OCI-LY7 (cell line): ENCODE measurements at places on chromosomes 1 and 21. TPM values are rescaled to one million over a fixed set of nuclear protein-coding genes. Genes with fewer than 3 reads are reported as not detected.

GRCh38 chr1:243708210-243708609 is 141.8 kb downstream of the AKT3 start:
- no peak for DNase-seq

- DNase-seq = no peak
These were observed 7.1 kb downstream of the FOXO6 start for GRCh38 chr1:41368366-41368765.

DNA sequence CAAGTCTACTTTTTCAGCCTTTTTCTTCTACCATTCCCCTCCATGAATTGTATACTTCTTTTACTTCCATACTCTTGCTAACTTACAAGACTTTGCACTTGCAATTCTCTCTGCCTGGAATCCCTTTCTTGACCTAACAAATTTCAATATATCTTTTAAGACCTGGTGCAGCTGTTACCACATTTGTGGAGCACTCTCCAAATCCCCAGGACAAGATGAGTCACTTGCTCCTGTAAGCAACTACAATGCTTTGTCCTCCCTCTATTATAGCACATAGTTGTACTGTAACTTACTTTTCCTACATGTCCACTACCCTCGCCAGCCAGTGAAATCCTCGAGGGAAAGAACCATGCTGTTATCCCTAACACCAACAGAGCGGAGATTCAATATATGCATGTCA is 43.1 kb downstream of the WARS2 start:
- no peak for DNase-seq

DNA sequence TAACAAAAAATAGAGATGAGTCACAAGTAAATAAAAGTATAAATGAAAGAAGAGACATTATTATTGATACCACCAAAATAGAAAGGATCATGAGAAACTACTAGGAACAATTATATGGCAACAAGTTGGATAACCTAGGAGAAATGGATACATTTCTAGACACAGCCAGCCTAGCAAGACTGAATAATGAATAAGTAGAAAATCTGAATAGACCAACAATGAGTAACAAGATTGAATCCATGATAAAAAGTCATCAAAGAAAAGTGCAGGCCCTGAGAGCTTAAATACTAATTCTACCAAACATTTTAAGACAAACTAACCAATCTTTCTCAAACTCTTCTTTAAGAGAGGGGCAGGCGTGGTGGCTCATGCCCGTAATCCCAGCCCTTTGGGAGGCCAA is 538.6 kb upstream of the PBX1 start:
- DNase-seq = no peak

DNA sequence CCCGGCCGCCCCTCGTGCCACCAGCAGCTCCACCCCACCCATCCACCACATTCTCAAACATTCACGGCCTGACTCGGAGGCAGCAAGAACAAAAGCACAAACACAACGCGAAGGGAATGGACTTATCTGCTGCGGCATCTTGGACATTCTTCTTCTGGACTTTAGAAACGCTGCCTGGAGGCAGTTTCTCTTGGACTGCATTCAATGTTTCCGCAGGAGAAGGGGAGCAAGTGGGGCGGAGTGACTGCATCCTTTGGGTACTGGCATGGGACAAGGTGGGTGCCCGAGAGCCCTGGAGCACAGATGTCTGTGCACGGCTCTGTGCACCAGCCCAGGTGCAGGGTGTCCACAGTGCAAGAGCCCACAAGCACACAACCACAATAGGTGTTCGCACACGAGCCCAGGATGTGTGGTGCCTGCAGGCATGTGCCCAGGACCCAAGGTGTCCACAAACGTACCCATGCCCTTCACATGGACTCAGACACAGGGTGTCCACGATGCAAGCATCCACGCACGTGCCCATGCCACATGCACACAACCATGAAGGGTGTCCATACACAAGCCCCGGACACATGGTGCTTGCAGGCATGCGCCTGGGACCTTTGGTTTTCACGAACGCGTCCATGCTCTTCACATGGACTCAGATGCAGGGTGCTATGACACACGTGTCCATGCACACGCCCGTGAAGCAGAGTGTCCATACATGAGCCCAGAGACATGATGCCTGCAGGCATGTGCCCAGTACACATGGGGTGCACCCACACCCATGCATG is 53.6 kb downstream of the WNT9A start:
- no peak for DNase-seq

- no peak for DNase-seq
These were observed 6.8 kb downstream of the HAO2 start for GRCh38 chr1:119375366-119375765.

GRCh38 chr1:231606712-231607111 is 19.9 kb upstream of the DISC1 start:
- DNase-seq = no peak

GRCh38 chr1:229410692-229411433 is 23.0 kb downstream of the ACTA1 start:
- DNase-seq = no peak

GRCh38 chr1:13643017-13643416 is 57.0 kb upstream of the PRDM2 start:
- DNase-seq = no peak

DNA sequence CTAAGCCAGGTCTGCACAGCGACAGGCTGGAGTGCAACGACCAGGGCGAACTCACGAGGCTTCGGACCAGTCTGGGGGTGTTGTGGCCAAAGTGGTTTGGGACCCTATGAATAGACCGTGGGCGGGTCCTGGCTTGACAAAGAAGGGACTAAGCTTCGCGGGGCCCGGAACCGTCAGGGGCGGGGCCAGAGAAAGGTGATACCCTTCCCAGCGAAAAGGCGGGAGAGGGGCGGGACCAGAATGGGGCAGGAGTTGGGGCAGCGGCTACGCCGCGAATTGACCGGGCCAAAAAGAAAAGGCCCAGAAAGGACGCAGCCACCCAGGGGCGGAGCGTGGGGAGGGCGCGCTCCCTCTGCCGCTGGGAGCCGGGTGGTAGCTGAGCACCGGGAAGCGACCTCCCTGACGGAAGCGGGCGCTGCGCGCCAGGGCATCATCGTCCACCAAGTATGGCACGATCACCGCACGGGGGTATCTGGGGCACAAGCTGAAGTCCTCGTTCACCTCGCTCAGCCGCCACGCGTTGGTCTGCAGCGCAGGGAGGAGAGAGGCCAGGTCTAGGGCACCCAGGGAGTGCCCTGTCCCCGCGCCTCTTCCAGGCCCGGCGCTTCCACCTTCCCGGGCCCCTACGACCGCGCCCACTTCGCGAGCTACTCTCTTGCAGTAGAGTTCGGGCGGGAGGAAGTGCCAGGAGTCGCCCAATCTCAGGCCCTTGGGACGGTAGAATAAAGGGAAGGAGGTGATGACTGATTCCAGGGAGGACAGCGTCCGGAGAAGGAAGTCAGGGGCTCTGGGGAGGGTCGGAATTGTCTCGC is 6.7 kb upstream of the FAM167B start:
- peak; percentile 41 for DNase-seq

CLDN8 gene
- total RNA-seq = not detected in 2 replicates

RAB13 gene
- 0.89 and 1.3 TPM in 2 replicates for total RNA-seq

KLF17 gene
- not detected in 2 replicates for total RNA-seq
